T-helper 2 cell treated with Interferon-gamma antibody and Interleukin-4, amounts not matched to agents 100 ng/mL and 5 ng/mL, for 36 hours (primary cell): ENCODE measurements at places on chromosomes 2 and 18. TPM values are rescaled to one million over a fixed set of nuclear protein-coding genes. Genes with fewer than 3 reads are reported as not detected.

SLC8A1 gene
- total RNA-seq: 1.8 and 1.9 TPM in 2 replicates

MBD2 gene
- 128 and 151 TPM in 2 replicates for total RNA-seq

FLACC1 gene
- total RNA-seq: 1.1 and 1.3 TPM in 2 replicates

LOXHD1 gene
- total RNA-seq: not detected in 2 replicates

DLGAP1 gene
- total RNA-seq: not detected in 2 replicates

C2orf81 gene
- total RNA-seq: 1.0 and 1.5 TPM in 2 replicates

ATG16L1 gene
- total RNA-seq: 56.3 and 62.2 TPM in 2 replicates

GBX2 gene
- not detected in 2 replicates for total RNA-seq

FAM161A gene
- total RNA-seq: 3.5 and 3.7 TPM in 2 replicates

SLC9A4 gene
- 0.11 and 0.18 TPM in 2 replicates for total RNA-seq

HMSD gene
- 1.2 and 3.3 TPM in 2 replicates for total RNA-seq

ERBB4 gene
- total RNA-seq: not detected in 2 replicates

NEURL3 gene
- 0.16 TPM in 1 of 2 replicates, not detected in the other for total RNA-seq

GCG gene
- not detected in 2 replicates for total RNA-seq

TYW5 gene
- total RNA-seq: 9.9 and 10.2 TPM in 2 replicates

OTOS gene
- not detected in 2 replicates for total RNA-seq

ICOS gene
- total RNA-seq: 38.9 and 40.9 TPM in 2 replicates

RAB17 gene
- total RNA-seq: not detected in 2 replicates

SKOR2 gene
- total RNA-seq: not detected in 2 replicates

ID2 gene
- total RNA-seq: 173 and 182 TPM in 2 replicates

TLX2 gene
- 1.1 and 1.2 TPM in 2 replicates for total RNA-seq

AQP12B gene
- total RNA-seq: not detected in 2 replicates

REEP1 gene
- total RNA-seq: 0.45 and 0.57 TPM in 2 replicates

CENPA gene
- total RNA-seq: 37.9 and 38.5 TPM in 2 replicates

ACKR3 gene
- 3.9 and 4.9 TPM in 2 replicates for total RNA-seq

TMEM178A gene
- total RNA-seq: not detected in 2 replicates

NDUFV2 gene
- total RNA-seq: 215 and 225 TPM in 2 replicates

IL36RN gene
- not detected in 2 replicates for total RNA-seq

CELF4 gene
- total RNA-seq: not detected in 2 replicates

APCDD1 gene
- not detected in 2 replicates for total RNA-seq

RAB27B gene
- 3.4 TPM in 2 replicates for total RNA-seq

CAPN14 gene
- total RNA-seq: 0.20 and 0.27 TPM in 2 replicates

ARL4C gene
- total RNA-seq: 264 and 265 TPM in 2 replicates

WDR35 gene
- 3.6 TPM in 2 replicates for total RNA-seq

SERPINB5 gene
- not detected in 2 replicates for total RNA-seq

NCKAP5 gene
- not detected in 2 replicates for total RNA-seq

GNLY gene
- 17.8 and 18.1 TPM in 2 replicates for total RNA-seq

WNT10A gene
- 0.16 and 0.20 TPM in 2 replicates for total RNA-seq

SP9 gene
- total RNA-seq: not detected in 2 replicates

C2orf15 gene
- total RNA-seq: 0.20 and 0.34 TPM in 2 replicates

MCFD2 gene
- 46.2 and 47.8 TPM in 2 replicates for total RNA-seq

ERICH2 gene
- total RNA-seq: not detected in 2 replicates

COL6A3 gene
- total RNA-seq: 0.52 and 0.80 TPM in 2 replicates

EIF4E2 gene
- 79.0 and 79.3 TPM in 2 replicates for total RNA-seq

XDH gene
- 0.30 and 0.50 TPM in 2 replicates for total RNA-seq

CCDC178 gene
- total RNA-seq: not detected in 2 replicates
